ENCODE measurements at places on chromosomes 2 and 18.

DNA sequence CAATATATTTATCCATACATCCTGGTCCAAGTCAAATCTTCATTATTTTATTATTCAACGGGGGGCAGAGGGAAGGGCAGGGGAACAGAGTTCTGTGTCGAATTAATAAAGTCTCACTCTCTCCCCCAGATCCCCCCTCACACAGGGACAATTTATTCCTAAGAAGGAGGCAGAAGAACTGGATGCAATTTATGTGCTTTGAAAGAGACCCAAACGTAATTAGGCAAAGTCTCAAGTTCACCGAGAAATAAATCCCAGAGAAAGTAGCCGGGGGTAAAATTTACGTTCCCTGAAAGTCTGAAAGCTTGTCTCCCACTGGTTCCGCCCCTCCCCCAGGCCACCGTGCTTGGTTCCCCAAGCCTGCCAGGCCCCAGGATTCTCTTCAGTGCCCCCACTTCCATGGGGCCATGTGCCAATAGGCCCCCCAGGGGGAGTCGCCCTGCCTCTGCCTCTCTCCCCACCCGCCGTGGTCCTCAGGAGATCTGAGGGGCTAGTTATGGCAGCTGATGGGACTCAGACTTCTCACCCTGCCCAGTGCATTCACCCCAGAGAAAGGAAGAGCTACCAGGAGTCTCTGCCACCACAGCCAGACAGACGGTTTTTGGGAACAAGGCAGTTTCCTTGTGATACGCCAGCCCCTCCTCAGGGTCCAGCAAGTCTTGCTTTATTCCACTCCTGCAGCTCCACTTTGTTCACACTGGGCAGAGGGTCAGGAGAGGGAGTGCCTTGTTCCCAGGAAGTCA, 215.5 kb downstream of the CYP26B1 start:
- DNase-seq: no peak

- no peak for DNase-seq
Observed at GRCh38 chr2:151777935-151778334, 43.7 kb upstream of the NEB start.

DNA sequence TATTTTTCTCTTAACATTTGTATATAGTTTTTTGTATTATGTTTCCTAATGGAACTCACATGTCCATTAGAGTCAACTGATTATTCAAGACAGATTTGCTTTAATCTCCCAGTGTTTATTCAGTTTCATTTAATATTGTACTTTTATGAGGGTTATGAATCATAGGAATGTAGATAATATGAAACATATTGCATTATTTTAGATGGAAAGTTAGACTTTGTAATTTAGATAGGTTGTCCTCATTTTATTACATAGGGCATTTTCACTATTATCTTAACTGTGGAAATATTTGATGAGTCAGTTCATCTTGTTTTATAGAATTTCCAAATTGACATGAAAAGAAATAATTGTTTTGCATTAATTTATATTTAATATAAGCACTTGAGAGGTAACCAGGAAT, 240.8 kb downstream of the PLCL1 start:
- no peak for DNase-seq

- no peak for DNase-seq
Observed at GRCh38 chr2:177783835-177784744, 288.5 kb downstream of the PDE11A start.

DNA sequence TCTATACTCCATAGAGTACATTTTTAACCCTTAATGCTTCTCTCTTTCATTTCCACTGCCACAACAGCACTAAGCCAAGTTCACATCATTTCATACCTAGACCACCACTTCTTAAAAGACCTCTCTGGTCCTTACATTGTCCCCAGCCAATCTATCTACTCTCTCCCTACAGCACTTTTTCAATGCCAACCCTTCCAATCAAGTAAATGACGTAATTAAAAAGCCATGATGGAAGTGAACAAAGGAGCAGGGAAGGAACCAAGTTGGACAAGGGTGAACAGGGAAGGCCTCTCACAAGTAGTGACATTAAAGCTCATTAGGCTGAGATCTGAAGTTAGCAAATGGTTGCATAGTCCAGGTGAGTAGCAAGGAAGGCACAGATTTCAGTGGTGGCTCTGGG, 195.1 kb upstream of the CCDC150 start:
- DNase-seq: no peak

- DNase-seq: no peak
Observed at GRCh38 chr2:119484834-119485233, 39.4 kb downstream of the SCTR start.

All from activated naive CD4-positive, alpha-beta T cell (primary cell).